ENCODE measurements at places on chromosomes 3 and 15. TPM values are rescaled to one million over a fixed set of nuclear protein-coding genes. Genes with fewer than 3 reads are reported as not detected.

The EPHB3 gene
- 5.5 TPM for total RNA-seq

The LINGO1 gene
- not detected for total RNA-seq

The EAF2 gene
- 1.3 TPM for total RNA-seq

The SLC26A6 gene
- 32.3 TPM for total RNA-seq

The SSUH2 gene
- total RNA-seq: 1.5 TPM

DNA sequence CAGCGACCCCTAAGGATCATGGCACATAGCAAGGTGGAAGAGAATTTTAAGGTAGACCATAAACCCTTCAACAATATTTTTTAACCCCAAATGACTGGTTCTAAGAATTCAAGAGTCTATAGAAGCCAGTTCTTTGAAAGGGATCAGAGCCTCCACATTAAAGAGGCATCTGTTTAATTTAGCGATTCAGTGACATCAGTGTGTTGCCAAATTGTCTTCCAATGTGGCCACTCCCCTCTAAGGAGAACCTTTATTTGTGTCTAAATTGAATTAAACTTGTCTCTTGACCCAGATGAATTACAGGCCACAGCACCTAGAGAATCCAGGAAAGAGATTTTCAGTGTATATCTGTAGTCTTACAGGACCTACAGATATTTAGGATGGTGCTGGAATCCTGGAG is 6.6 kb upstream of the SH3BP5 start:
- no peak for DNase-seq

DNA sequence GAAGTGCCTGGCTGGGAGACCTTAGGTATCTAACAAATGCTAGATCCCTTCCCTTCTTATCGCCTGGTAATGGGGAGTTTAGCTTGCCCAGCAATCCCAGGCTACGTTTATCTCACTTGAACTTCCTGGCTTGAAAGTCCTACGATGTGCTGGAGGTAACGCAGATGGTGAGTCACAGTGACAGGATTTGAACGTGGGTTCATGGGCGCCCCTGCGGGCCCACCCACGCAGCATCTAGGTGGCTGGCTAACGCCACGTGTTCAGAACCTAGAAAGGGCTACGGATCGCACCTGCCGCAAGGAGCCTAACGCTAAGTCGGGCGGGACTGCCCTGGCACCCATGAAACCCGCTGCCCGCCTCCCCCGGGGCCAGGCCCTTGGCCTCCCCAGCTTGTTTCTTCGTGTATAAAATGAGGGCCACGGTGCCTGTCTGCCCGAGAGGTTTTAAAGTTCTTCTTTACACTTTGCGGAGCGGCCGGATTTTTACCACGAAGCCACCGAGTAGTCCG is 600 bp upstream of the USP3 start:
- peak; percentile 84 for DNase-seq

- DNase-seq: peak; percentile 77
Measured at GRCh38 chr15:38002883-38003477, 68.5 kb downstream of the TMCO5A start.
